ENCODE measurements at places on chromosomes 13 and 19.

- peak; percentile 52 for DNase-seq
These were observed 62.8 kb upstream of the LRCH1 start for GRCh38 chr13:46490129-46490528.

GRCh38 chr13:109764470-109765291 is 21.7 kb downstream of the IRS2 start:
- no peak for DNase-seq

GRCh38 chr19:27909185-27909840 is 1303.6 kb downstream of the UQCRFS1 start:
- no peak for DNase-seq

DNA sequence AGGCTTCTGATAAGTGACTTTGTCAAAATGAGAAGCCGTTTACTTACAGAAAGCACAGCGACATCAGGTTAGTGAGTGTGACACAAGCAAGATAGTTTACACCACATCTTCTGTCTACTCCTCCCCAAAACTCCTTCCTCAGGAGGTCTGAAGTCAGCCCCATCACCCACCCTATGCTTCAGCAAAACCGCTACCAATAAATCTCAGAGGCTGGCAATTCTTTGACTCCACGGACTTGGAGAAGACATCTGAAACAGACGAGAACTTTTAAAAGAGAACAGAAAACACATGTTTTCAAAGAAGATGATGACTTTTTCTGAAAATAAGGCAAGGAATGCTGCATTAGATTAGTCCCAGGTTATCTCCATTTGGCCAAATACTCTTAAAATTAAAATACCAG is 261.1 kb downstream of the TBC1D4 start:
- no peak for DNase-seq

- no peak for DNase-seq
These were observed 135.2 kb downstream of the EFNB2 start for GRCh38 chr13:106400289-106400688.

DNA sequence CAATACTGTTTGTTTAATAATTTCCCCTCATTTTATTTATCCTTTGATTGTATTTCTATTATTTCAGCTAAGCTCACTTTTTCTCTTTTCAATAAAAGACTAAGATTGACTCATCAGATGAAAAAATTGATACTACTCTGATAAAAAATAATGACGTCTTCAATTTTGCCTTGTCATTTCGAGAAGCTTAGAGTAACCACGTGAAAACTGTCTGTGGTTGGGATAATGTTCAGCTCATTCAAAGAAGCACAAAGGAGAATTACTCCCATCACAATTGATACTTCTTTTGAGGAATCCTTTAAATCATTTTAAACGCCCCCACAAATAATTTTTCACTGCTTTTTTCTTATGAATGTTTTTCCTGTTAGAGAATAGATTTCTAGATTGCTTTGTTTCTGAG is 318.7 kb upstream of the SLITRK1 start:
- no peak for DNase-seq

GRCh38 chr19:16067205-16067938 is 8.9 kb upstream of the TPM4 start:
- no peak for DNase-seq

GRCh38 chr19:5991244-5991838 is 13.4 kb upstream of the RANBP3 start:
- DNase-seq: no peak

GRCh38 chr19:32921624-32922023 is 50.1 kb downstream of the CEP89 start:
- DNase-seq: no peak

DNA sequence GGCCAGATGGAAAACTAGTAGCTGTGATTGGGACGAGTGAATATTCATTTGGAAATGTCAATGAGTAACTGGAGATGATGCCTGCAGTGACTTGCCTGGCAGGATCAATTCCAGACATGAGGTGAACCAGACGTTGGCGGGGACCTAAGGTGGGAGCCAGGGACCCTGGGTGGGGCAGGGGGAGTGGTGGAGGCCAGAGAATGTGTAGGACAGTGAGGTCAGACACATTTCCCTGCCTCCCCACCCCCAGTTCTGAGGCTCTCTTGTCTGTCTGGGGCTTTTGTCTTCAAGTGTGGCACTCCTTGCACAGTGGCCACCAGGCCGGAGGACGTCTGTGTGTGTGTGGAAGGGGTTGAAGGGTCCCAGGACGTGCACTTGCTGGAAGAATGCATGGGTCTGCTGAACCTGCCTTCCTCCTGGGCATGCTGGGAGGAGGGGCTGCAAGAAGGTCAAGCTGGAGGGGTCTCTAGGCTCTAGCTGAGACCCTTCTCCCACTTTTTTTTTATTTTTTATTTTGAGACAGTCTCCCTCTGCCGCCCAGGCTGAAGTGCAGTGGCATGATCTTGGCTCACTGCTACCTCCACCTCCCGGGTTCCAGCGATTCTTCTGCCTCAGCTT is 51.6 kb downstream of the CHST8 start:
- no peak for DNase-seq

- no peak for DNase-seq
These were observed 4.8 kb upstream of the SOX1 start for GRCh38 chr13:112062072-112062567.

GRCh38 chr19:13610039-13610691 is 103.9 kb upstream of the CACNA1A start:
- DNase-seq: peak; percentile 29

DNA sequence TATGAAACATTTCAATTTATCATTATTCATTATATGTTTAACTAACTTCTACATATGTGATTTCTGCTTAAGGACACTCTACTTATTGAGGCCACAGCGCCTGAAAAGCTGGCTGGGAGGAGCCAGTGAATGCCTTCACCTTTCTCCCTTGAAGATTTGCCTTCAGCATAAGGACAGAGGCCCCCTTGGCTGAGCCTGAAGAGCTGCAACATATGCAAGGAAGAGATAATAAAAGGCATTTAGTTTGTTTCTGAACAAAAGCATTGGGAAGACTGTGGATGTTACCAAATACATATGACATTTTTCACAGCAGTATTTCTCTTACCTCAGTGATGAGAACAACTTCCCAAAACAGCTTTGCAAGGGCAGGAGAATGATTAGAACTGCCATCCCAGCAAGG is 92.1 kb downstream of the ABCC4 start:
- DNase-seq: no peak

- DNase-seq: no peak
These were observed 16.4 kb downstream of the KLK2 start for GRCh38 chr19:50889638-50890037.

GRCh38 chr13:114045113-114045735 is 71.3 kb upstream of the C13orf46 start:
- DNase-seq: no peak

DNA sequence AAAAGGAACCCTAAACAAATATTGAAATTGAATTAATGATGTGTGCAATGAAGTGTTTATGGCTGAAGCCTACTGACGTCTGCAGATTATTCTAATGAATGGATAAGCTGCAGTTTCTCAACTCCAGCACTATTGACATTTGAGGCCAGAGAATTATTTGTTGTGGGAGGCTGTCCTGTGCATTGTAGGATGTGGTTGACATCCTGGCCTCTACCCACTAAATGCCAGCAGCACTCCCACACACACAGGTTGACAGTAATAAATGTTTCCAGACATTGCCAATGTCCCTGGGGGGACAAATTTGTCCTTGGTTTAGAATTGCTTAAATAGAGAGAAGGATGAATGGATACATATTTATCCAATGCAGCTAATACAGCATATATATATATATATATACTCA is 19.2 kb upstream of the MYH14 start:
- no peak for DNase-seq

GRCh38 chr13:77745784-77746183 is 48.3 kb downstream of the SLAIN1 start:
- DNase-seq: no peak

GRCh38 chr13:44305917-44306370 is 67.7 kb upstream of the SERP2 start:
- DNase-seq: peak; percentile 29

DNA sequence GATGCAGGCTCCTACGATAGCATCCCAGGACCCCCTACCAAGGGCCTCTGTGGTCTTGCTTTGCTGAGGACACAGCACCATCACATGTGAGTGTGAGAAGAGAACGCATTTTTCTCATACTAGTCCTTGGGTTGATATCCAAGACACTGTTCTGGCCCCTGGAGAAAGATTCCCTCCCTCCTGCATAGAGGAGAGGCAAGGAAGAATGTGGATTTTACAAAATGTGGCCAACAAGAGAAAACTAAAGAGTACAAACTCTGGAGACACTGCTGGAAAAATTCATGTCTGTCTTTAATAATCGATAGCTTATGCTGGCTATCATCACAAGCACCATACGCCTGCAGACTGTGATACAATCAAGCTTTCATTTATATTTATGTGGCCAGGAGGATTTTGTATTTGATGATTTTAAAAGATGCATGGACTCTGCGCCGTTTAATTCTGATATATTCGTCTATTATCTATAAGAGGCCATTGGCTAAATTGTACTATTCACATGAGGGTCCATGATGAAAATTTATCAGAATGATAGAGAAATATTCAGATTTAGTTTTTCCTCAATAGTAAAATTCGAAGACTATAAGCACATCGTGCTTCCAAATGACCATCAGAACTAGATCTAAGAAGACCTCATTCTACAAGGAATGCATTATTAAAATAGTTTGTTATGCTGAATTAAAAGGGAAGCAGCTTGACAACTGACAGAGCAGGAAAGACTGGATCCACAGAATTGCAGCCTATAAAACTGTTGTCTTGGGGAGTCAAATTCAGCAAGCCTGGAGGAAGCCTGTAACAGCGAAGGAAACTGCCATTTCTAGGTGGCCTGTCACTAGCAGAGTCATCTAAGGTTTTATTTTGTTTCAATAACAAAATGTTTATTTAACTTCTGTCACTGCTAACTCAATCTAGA is 578.7 kb downstream of the DIAPH3 start:
- no peak for DNase-seq

DNA sequence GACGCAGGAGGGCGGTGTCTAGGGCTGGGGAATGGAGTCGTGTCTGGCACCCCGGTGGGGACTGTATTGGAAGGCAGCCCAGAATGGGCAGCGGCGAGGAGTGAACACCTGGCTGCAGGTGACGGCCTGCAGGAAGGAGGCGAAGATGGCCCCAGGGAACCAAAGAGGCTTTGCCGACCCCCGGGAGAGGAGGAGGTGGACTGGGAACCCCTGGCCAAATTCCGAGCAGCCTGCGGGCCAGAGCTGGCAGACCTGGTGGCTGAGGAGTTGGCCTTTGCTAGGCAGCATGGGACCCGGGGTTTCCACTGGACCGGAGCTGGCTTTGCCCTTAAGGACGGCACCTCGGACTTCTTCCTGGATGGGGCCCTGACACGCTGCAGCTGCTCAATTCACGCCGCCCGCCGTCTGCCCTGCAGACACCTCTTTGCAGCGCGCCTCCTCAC is 25.9 kb downstream of the ZSWIM9 start:
- DNase-seq: peak; percentile 12

DNA sequence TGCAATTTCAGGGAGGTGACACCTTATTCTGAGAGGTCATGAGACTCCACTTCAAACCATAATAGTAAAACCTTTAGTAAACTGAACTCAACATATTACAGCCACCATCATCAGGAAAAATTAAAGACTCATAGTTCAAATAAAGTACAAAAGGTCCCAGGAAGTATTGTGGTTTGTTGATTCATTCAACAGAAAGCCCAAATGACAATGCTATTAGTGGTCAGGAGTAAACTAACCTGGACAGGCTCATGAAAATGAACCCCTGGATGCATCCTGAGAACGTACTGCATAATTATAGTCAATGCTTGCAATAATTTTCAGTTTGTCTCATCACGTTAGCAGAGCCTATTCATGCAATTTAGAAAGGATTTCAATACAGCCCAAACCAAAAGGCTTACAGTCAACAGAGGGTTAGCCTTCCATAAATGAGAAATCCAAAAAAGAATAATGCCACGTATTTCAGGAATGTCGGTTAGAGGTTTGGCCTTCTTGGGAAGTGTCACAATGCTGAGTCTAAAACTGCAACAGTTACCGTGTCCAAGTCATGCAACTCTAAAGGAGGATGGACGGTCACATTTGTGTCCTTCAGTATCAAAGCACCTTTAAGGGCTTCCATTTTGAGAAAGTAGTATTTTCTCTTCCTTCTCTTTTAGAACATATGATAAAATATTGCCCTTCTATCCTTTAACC is 280.8 kb downstream of the ABCC4 start:
- DNase-seq: no peak

GRCh38 chr13:110759710-110760109 is 46.2 kb downstream of the ING1 start:
- no peak for DNase-seq

DNA sequence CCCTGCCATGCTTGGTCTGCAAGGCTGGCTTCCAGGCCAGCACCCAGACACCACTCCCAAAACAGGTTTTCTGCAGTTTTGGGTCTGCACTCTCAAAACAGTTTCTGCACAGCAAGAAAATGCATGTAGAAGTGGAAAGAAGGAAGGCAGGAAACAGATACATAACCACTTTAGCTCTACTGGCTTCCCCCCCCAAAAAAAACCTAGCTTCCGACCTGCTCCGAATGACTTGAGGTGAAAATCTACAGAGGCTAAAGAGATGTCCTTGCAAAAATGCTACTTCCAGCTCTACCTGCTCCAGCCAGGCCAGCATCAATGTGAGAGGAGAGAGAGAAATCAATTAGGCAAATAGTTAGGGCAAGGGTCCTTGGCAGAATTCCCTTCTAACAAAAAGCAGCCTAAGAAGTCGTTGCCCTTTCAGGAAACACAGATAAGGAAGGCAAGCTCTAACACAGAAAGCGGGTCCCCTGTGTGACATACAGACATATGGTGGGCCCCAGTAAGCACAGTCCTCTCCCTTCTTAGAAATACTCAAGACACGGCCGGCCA is 3.4 kb downstream of the C19orf12 start:
- no peak for DNase-seq

- DNase-seq: no peak
These were observed 478.1 kb upstream of the NBEA start for GRCh38 chr13:34464011-34464410.

- DNase-seq: peak; percentile 72
These were observed 55.8 kb upstream of the KCTD15 start for GRCh38 chr19:33740811-33741396.

DNA sequence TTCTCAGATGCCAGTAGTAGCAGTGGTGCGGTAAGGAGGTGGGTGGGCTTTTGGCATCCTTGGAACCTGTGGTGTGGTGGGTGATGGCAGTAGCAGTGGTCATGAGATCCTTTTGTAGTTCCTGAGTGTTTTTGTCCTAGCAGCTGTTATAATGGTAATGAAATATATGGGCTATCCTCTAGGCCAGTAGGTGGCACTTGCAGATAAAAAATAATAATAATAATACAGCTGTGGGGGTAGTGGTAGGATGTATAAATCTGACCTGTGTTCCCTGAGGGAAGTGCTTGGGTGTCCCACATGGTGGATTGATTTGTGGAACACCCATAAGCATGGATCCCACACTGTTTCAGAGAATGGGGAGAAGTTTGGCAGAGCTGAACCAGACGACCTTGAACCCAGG is 334.0 kb downstream of the SLITRK5 start:
- DNase-seq: no peak

All from ELF-1 (cell line).